ENCODE measurements at places on chromosomes 3 and 15. TPM values are rescaled to one million over a fixed set of nuclear protein-coding genes. Genes with fewer than 3 reads are reported as not detected.

Gene PLCB2
- 22.6 TPM for polyA plus RNA-seq

Gene PLIN1
- not detected for polyA plus RNA-seq

Gene STXBP5L
- polyA plus RNA-seq: not detected

Gene EPHB1
- not detected for polyA plus RNA-seq

Gene SLC12A1
- not detected for polyA plus RNA-seq

Gene AP4E1
- 4.0 TPM for polyA plus RNA-seq

Gene PLSCR4
- polyA plus RNA-seq: not detected

Gene PP2D1
- polyA plus RNA-seq: 0.71 TPM

Gene TTLL13
- polyA plus RNA-seq: not detected

Gene WDR5B
- polyA plus RNA-seq: 2.6 TPM

Gene DNAH12
- not detected for polyA plus RNA-seq

Gene GOLGA6D
- not detected for polyA plus RNA-seq

Gene MST1R
- polyA plus RNA-seq: not detected

Gene UACA
- polyA plus RNA-seq: 2.0 TPM

Gene CCDC32
- polyA plus RNA-seq: 203 TPM

Gene ATP10A
- polyA plus RNA-seq: not detected

Gene NCEH1
- polyA plus RNA-seq: 5.7 TPM

Gene TNFAIP8L3
- polyA plus RNA-seq: not detected

Gene STRIT1
- polyA plus RNA-seq: not detected

Gene RPUSD2
- polyA plus RNA-seq: 29.3 TPM

Gene RBPMS2
- polyA plus RNA-seq: 0.29 TPM

Gene MAP1A
- not detected for polyA plus RNA-seq

Gene LMAN1L
- polyA plus RNA-seq: not detected

Gene COL6A5
- polyA plus RNA-seq: not detected

Gene SLC24A5
- not detected for polyA plus RNA-seq

Gene GPR171
- polyA plus RNA-seq: 0.62 TPM

Gene WDR93
- polyA plus RNA-seq: not detected

Gene CLDN1
- polyA plus RNA-seq: not detected

Gene JMJD7
- polyA plus RNA-seq: 11.3 TPM

Gene RLBP1
- polyA plus RNA-seq: not detected

Gene PLXND1
- not detected for polyA plus RNA-seq

Gene SENP7
- 9.4 TPM for polyA plus RNA-seq

Gene CLDND1
- 53.1 TPM for polyA plus RNA-seq
